Endothelial cell of coronary artery (primary cell): ENCODE measurements at places on chromosomes 6 and 20. TPM values are rescaled to one million over a fixed set of nuclear protein-coding genes. Genes with fewer than 3 reads are reported as not detected.

NKX2-2 gene
- total RNA-seq: not detected in 2 replicates

SPATA2 gene
- 0.99 and 1.6 TPM in 2 replicates for total RNA-seq

ZBTB46 gene
- 7.8 and 12.8 TPM in 2 replicates for total RNA-seq

CDH26 gene
- under 0.01 TPM in 1 of 2 replicates, not detected in the other for total RNA-seq

PGBD1 gene
- 5.9 and 7.1 TPM in 2 replicates for total RNA-seq

PTPN1 gene
- 41.4 and 47.2 TPM in 2 replicates for total RNA-seq

LY6G6D gene
- total RNA-seq: not detected in 2 replicates

EDEM2 gene
- 61.8 and 78.2 TPM in 2 replicates for total RNA-seq
